ENCODE measurements at places on chromosomes 7 and 10. TPM values are rescaled to one million over a fixed set of nuclear protein-coding genes. Genes with fewer than 3 reads are reported as not detected.

NUDCD3 gene
- total RNA-seq: 70.6 TPM

TMEM176B gene
- total RNA-seq: 65.3 TPM

DNA sequence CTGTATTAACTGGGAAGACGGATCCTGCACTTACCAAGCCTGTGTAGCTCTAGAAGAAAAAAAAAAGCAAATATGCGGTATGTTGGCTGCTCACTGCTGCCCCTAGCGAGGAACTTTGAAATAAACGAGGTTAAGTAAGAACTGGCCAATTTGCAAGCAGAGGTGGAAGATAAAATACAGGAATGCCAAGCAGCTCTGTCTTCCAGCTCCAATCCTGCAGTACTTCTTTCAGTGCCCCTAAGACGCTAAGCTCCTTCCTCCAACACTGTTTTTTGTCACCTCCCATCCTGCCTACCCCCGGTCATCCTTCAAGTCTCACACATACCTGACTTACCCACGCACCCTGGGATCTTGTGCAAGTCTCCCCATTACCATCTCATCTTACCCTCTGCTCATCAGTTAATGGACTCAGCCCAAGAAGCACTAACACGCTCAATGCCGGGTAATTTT is 809 bp downstream of the C10orf143 start:
- no peak for DNase-seq

DNA sequence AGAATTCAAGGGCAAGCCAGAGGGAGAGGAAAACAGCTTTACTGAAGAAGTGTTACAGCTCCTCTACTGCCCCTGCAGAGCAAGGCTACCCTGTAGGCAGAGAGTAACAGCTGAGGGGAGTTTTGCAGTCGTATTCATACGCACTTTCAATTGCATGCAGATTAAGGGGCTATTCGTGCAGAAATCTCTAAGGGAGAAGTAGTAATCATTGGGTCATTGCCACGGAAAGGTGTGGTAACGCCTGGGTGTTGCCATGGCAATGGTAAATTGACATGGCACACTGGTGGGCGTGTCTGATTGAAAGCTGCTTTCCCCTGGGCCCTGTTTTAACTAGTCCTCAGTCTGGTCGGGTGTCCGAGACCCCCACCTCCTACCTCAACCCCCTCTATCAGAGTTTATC is 227.2 kb downstream of the NSUN6 start:
- no peak for DNase-seq

NEUROD6 gene
- not detected for total RNA-seq

DNA sequence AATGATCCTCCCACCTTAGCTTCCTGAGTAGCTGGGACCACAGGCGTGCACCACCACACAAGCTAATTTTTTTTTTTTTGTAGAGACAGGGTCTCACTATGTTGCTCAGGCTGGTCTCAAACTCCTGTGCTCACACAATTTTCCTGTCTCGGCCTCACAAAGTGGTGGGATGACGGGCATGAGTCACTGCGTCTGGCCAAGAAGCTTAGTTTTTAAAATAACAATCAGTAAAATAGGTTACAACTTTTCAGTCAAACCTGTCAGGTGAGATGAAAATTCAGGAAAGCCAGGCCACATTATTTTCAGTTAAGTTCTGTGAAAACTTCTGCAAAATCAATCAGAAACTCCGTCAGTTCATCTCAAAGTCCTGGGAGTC is 55.4 kb downstream of the FAM241B start:
- DNase-seq: no peak

DNA sequence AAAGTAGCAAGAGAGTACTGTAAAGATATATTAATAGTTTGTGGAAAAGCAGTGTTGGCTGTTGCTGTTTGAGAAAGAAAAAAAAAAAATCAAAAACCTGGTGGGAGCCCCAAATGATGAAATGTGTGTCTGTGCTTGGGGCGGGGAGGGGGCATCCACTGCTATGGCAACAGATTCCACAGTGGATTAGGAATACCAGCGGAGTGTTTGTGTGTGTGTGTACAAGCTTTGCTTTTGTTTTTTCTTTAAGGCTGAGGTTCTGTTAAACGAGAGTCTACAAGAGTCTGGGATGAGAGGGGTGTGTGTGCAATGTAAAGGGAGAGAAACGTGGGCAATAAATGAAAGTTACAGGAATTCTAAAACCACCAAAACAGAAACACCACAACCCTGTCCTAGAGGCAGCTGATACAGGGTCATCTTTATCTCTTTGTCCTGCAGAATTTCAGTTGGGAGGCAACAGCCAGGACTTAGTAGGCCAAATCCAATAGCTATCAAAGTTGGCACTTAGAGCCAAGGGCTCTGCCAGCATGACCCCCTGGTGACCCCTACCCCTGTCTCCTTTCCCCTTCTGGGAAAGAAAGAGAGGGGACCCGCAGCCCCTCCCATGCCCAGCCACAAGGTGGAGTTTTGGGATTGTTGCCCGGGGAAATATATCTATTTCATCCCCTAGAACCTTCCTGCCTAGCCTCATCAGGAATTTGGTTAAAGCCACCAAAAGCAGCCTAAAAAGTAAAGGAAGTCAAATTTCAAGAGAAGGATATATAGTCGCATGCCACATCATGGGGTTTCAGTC is 85.4 kb downstream of the OSBPL3 start:
- DNase-seq: no peak

DNA sequence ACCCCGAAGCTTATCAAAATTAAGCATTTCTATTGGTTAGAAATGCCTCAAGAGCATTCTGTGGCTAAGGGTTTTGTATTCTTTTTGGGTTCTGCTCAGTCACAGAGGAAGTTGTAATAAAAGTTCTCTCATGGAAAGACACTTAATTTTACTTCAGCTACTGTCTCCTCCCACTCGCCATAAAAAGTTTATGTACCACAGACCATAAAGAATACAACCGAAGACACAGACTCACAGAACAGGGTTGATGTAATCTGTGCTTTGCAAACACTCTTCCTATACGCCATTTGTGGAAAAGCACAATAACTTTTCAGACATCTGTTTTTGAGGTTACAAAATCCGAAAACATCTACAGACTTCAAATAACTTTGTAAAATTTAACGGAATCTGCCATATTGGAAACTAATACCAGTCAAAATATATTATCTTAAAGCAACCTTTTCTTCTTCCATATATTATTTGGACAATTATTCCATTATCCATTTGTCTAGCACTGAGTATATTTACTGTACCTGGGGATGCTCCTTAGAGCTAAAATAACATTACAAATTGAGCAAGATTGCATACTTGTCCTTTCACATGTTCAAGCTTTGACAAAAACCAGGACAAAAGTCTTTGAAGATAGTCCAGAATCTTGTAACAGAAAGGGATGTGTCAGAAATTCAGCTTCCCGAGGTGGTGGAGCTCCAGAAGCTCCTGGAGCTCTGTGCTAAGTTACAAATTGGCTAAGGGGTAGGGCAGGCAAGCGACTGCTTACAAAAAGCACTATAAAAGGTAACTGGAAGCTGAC is 219.0 kb upstream of the MEOX2 start:
- DNase-seq: no peak

AOC1 gene
- 0.46 TPM for total RNA-seq

- no peak for DNase-seq
These were observed 7.6 kb downstream of the STARD3NL start for GRCh38 chr7:38185395-38186307.

GRCh38 chr7:21107101-21107500 is 320.4 kb upstream of the SP8 start:
- no peak for DNase-seq

GRCh38 chr7:101818287-101819071 is 1.1 kb downstream of the CUX1 start:
- DNase-seq: no peak

BNIP3 gene
- total RNA-seq: 26.8 TPM

- DNase-seq: no peak
These were observed 20.9 kb downstream of the SLC29A3 start for GRCh38 chr10:71339796-71340589.

- no peak for DNase-seq
These were observed 923 bp upstream of the CREB3L2 start for GRCh38 chr7:138002828-138003189.
